NCI-H1048 (cell line): ENCODE measurements at places on chromosomes 4 and X.
A peak's percentile ranks its signal among the peaks of the same experiment; 100 is the strongest.

- no peak for DNase-seq
Observed at GRCh38 chr4:123017636-123018395, 95.4 kb upstream of the NUDT6 start.

DNA sequence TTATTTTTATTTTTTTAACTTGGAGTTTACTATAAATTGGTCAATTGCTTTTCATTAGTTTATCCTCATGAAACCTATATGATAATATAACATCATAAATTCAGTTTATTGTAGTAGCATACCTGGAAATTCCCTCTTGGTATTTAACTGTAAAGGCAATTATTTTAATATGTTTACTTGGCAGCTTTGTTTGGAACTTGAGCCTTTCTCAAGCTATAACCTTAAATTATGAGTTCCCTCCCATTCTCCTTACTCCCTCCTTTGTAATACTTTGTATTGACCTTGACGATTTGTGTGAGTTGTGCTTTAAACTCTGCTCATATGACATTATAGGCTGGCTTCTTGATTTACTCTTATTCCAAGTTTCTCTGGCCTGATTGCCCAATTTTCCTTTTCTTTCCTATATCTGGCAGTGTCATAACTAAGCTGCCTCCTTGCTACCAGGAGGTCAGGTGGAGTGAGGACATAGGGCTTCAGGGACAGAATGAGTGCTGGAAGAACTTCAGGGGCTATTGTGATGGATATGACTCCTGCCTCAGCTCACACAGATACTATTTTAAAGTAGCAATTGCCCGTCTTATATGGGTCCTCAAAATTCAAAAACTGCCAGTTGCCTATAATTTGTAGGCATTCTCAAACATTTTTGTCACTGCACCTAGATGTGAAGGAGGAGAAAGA, 77.7 kb downstream of the RAP1GDS1 start:
- no peak for DNase-seq

- DNase-seq: no peak
Observed at GRCh38 chr4:148443512-148444295, 1.5 kb upstream of the NR3C2 start.

DNA sequence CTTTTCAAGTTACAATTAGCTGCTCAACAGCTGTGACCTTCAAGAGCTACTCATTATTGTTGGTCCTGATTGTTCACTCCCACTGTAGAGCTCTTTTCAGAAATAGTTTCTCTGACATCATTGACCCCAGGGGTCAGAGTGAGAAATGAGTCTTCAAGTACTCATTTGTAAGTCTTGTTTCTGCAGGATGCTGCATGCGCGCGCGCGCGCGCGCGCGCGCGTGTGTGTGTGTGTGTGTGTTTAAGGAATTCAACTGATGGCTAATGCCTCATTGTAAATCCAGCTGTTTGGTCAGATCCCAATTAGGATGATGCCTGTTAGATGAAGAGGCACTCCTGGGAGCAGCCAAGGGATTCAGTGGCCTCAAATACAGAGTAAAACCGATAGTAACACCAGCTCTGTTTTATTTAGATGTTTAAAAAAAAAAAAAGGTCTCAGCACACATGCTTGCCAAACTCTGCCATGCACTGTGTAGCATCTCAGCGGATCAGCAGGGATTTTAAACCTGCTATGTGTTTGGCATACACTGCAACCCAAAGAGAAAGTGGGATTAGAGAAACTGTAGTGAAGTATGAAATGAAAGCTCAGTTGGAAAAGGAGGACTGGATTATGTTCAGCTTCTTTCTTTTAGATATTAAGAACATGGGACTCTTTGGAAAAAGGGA, 332.3 kb downstream of the ADGRL3 start:
- DNase-seq: no peak

GRCh38 chr4:85659610-85660218, 184.8 kb downstream of the ARHGAP24 start:
- no peak for DNase-seq

DNA sequence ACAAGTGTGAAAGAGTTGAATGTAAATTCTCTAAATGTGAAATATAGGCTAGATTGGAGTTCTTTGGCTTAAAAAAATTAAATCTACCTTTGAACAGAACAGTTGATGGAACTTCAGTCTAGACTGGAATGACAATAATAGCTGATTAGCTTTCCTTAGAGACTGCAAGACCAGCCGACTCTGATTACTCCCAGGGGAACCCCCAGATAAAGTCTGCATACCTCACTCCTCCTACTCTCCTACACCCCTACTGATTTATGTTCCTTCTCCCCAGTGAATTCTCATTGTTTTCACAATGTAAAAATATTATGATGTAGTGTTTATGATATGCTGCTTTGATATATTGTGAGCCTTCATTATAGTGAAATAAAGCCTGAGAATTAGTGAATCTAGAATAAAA, 241.3 kb downstream of the CFAP299 start:
- DNase-seq: no peak

DNA sequence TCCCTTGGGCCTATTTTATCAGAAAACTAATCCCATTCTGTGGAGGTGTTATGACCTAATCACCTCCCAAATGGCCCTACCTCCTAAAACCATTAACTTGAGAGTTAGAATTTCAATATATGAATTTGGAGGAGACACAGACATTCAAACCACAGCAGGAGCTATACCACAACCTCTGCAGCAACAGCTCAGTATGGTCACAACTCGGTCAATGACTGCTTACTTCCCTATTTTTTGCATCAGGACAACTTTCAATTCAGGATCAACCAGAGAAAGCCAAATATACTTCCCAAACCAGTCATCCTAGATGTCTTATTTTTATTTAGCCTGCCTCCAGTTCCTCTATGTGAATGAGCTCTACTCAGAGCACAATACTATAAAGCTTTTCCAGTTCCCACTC, 11.3 kb upstream of the SMARCA5 start:
- no peak for DNase-seq

- no peak for DNase-seq
Observed at GRCh38 chr4:102061133-102061532, 270.6 kb downstream of the BANK1 start.

DNA sequence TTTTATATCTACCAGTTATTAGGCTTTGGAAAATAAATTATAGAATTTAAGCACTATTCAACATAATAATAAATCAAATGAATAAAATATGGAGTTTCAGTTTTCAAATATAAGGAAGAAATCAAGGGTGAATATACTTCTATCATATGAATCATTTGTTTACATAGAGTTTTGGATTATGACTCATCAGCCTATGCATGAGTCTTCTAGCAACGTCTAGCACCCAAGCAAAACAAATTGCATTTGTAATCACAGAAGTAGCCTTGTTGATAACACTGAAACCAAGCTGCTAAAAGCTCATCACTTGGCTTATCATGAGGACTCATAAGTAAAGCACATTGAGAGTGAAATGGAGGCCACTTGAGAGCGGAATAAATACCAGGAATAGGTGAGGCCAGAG, 434.6 kb downstream of the PCDH11X start:
- no peak for DNase-seq

DNA sequence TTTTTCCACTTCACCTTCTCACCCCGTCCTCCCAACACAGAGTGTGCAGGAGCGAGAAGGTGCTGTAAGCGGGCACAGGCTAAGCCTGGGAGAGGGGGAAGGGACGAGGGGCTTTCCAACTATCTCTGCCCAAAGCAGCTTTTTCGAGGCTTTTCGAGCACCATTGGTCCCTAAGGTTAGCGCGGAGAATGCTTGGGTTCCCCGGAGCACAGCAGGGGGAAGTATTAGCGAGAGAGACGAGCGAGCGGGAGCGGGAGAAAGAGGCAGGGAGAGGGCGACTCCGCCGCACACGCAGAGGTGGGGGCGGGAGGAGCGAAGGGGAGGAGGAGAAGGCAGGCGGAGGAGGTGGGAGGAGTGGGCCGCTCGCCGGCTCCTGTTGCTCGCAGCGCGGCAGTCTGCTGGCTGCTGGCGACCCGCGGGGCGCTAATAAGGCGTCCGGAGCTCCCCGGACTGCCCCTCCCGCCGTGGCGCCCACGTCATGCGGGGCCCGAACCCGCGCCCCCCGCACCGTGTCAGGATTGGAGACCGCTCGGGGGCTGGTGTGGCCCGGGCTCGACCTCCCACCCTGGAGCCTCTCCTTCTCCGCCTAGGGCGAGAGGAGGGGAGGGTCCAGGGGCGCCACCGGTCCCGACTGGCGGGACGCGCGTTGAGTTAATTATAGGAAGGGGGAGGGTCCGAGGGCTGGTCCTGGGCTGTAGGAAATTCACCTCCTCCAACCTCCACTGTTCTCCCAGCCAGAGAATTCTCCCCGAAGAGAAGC, at the start of gene ADAMTS3:
Gene ADAMTS3, minus strand, starts transcription at position 263 of the 760 bp plus-strand sequence. CDS start 459 bp downstream, outside the sequence.
- DNase-seq: peak; percentile 27

DNA sequence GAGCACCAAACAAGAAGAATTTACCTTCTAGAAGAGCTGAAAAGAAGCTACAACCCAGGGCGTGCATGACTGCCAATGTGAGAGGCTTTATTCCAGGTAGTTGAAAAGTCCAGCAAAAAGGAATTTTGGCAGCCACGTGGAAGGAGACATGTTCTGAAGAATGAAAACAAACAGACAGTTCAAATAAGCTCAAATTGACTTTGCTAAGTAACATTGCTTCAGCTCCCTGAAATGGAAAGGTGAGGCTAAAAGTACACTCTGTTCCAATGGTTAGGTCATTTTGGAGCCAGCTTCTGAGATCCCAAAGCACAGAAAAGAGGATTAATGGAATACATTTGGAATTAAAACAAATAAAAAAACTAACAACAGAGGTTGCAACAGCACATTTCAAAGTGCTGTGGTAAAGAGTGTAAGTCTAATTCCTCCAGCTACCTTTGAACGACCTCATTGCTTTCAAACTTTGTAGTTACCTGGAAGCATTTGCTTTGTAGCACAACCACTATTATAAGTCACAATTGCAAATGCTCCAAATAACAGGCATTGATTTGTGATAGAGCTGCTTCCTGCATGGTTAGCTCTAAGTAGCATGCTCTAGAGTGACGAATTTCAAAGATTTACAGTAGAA, 405.3 kb upstream of the EDA2R start:
- no peak for DNase-seq

- no peak for DNase-seq
Observed at GRCh38 chr4:53101191-53101581, 239.1 kb downstream of the RASL11B start.

- DNase-seq: no peak
Observed at GRCh38 chr4:15004739-15005301, 2.5 kb downstream of the CPEB2 start.

DNA sequence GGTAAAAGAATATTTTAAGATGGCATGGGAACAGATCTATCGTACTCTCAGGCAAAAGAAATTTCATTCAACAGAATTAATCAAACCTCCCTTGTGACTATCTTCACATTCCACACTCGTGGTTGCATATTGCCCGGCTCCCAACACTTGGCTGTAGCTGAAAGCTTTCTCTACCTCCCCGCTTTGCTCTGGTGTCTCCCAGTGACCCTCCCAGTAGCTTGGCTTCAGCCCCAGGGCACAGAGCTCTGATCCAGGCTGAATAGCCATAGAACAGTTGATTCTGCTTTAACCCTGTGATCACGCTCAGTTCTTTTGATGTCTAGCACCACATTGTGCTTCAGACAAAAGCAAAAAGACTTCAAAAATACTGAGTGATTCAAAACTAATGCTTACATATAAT, 24.6 kb downstream of the SLC7A11 start:
- DNase-seq: no peak

- no peak for DNase-seq
Observed at GRCh38 chrX:151776181-151776731, 41.7 kb downstream of the CNGA2 start.

DNA sequence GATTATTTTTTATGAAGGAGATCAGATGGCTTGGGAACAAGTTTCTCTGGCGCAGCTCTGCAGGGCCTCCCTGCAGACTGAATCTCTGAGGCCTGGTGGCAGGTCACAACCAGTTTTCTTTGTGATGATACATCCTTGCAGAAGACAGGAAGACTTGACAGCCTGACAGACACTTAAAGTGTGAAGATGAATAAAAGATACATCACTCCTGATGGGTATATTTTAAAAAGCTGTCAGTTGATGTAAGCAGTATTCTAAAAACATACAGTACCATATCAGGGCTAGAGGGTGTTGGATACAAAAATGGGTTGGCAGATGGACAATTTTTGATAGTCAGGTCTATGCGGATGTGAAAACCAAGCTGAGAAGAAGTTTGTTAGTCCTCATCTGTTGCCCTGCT, 239.5 kb downstream of the LHFPL1 start:
- no peak for DNase-seq

DNA sequence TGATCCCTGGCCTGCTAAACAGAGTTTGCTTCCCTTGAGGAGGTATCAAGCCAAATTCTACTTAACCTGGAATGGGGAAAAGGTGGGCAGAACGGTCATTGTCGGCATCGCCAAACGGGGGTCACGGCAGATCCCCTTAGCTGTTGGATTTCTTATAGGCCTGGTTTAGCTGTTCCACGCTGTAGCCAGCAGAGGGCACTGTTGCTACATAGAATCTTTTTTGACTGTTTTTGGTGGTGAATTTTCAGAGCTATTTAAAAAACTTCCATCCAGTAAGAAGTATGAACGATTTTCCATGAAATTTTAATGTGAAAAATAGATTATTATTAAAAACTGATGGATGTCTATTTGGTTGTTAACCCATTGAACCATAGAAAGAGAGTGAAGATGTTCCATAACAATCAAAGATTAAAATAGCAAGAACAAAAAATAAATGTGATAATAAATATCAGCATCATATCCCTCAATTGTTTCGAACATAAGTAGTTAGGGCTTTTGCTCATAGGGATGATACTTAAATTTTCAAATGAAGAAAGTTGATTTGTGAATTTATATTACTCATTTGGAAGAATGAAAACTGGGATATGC, 56.6 kb downstream of the LINC00632 start:
- DNase-seq: no peak

DNA sequence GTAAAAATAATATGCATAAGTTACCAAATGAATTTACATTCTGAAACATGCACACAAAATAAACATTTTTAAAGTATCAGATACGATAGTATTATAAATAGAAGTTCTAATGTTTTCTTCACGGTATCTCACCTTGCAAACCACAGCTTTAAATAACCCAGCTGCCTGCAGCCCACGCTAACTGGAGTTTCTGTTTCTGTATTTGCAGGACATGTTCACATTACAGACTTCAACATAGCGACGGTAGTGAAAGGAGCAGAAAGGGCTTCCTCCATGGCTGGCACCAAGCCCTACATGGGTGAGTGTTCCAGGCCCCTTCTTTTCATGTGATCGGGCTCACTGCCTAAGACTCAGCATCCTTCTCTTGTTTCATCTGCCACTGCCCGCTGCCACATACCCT, 291.7 kb downstream of the EVC2 start:
- DNase-seq: no peak

GRCh38 chr4:121765368-121765705, 373 bp upstream of the SMIM43 start:
- no peak for DNase-seq

GRCh38 chr4:62806816-62807215, 1602.4 kb downstream of the TECRL start:
- no peak for DNase-seq

DNA sequence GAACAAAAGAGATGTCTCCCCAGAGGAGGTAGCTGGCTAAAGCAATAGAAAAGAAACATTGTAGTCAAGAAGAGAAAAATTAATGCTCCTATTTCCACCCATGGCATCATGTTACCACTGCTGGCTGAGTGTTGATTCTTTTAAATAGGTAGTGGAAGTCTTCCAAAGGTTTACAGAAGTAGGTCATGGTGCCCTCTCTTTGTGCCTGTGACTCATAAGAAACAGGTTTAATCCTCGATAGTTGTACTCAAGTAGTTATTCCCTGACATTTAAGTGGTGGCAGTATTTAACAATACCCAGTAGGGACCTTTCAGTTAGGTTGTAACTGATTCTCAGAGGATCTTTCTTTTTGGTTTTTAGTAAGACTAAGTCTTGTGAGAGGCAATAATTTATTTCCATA, 247.8 kb downstream of the TEX13A start:
- DNase-seq: no peak
